ENCODE measurements at places on chromosomes 1 and 21.
A peak's percentile ranks its signal among the peaks of the same experiment; 100 is the strongest.

DNA sequence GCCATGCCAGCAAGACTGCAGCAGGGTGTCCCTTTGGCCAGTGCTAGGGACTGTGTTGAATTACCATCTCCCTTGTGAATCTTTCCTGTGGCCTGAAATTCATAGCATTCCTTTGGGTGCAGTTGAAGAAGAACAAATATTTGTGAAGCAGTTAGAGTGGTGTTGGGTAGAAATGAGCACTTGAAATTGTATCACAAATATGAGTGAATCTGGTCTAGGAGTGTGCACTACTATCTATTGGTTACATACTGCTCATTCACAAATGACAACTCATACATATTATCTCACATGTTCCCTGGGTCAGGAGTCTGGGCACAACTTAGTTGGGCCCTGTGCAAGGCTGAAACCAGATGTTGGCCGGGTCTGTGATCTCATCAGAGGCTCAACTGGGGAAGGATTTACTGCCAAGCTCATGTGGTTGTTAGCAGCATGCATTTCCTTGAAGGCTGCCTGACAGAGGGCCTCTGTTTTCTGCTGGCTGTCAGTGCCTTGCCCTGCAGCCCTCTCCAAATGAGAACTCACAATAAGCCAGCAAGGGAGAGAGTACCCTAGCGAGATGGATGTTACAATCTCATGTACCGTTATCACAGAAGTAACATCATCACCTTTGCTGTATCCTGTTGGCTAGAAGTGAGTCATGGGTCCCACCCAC lies 23.8 kb downstream of the AJAP1 start:
- no peak for DNase-seq

- DNase-seq, result no peak
Observed at GRCh38 chr1:226476648-226477319, 68.9 kb upstream of the PARP1 start.

DNA sequence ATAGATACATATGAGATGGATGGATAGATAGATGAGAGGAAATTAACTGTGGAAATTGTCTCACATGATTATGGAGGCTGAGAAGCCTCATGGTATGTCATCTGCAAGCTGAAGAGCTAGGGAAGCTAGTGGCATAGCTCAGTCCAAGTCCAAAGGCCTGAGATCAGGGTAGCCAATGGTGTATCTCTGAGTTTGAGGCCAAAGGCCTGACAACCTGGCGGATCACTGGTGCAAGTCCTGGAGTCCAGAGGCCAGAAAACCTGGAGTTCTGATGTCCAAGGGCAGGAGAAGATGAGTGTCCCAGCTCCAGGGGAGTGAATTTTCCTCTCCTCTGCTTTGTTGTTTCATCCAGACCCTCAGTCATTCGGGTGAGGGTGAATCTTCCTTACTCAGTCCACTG lies 43.9 kb upstream of the SPOCD1 start:
- no peak for DNase-seq

- no peak for DNase-seq
Observed at GRCh38 chr1:113855630-113856400, 15.7 kb downstream of the PTPN22 start.

- DNase-seq, result peak; percentile 59
Observed at GRCh38 chr1:58545591-58546519, 671 bp downstream of the OMA1 start.

GRCh38 chr1:209937996-209938959 lies at the start of gene SYT14:
SYT14 (plus strand) TSS chr1:209938217; CDS start chr1:209938265, 48 bp downstream.
- DNase-seq, result peak; percentile 74

GRCh38 chr1:110618668-110619067 lies 12.5 kb upstream of the KCNA2 start:
- no peak for DNase-seq

GRCh38 chr1:89538361-89538760 lies 13.7 kb downstream of the LRRC8B start:
- no peak for DNase-seq

GRCh38 chr1:68051475-68051874 lies 1.0 kb upstream of the DIRAS3 start:
- DNase-seq, result no peak

All from NCI-H1105 treated with DMSO at 0.1 percent for 48 hours (cell line).